ENCODE measurements at places on chromosomes 6 and 20.

DNA sequence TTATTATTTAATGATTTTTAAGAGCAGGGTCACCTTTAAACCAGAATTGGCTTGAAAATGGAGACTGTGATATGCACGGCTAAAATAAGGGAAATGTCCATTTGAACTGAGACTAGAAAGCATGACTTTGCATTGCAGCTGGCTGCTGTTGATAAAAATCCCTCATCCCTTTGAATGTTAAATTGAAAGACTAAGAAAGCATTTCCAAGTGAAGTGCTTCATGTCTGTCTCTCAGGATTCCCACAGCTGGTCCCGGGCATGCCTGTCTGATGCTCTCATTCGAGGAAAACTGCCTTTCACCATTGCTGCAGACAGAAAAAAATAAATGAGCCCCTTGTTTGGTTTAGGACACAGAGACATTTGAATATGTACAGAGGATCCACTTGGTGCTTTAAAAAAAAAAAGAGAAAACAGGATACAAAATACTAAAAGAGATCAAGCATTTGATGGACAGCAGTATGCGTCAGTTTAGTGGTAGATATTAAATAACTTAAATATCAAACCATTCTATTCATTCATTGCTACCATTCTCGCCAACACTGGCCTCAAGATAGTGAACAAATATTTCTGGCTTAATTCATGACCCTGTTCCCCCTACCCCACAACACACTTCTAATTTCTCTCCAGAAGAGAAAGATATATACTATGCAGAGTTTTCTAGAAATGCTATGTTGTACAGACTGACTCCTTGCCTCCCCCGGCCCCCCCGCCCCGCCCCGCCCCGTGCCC, 55.0 kb downstream of the TBC1D7 start:
- no peak for DNase-seq

- no peak for DNase-seq
Observed at GRCh38 chr6:105771313-105771970, 314.7 kb upstream of the PRDM1 start.

GRCh38 chr6:20366082-20366830, 35.4 kb upstream of the E2F3 start:
- DNase-seq: peak; percentile 85

GRCh38 chr6:106763361-106763760, 134.0 kb downstream of the QRSL1 start:
- DNase-seq: no peak

- DNase-seq: no peak
Observed at GRCh38 chr6:147135211-147135681, 69.0 kb upstream of the STXBP5 start.

DNA sequence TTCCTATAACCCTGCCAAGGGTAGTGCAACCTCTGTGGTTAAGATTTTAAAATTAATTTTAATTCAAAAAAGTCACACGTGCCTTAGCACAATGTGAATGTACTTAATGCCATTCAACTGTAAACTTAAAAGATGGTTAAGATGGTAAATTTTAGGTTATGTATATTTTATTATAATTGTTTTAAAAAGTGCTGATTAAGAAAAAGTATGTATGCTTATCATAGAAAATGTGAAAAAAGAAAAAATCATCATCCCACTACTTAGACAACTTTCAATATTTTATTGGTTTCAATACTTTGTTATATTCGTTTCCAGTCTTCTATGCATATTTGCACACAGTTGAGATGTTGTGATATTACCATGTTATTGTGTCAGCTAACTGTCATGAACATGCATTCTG, 18.7 kb downstream of the ARFGEF2 start:
- DNase-seq: no peak

GRCh38 chr20:2919518-2920245, 46.4 kb downstream of the PTPRA start:
- DNase-seq: no peak
